T-helper 9 cell (primary cell): ENCODE measurements at places on chromosomes 6 and 20.

- no peak for DNase-seq
These were observed 141.1 kb downstream of the CD164 start for GRCh38 chr6:109241199-109241598.

DNA sequence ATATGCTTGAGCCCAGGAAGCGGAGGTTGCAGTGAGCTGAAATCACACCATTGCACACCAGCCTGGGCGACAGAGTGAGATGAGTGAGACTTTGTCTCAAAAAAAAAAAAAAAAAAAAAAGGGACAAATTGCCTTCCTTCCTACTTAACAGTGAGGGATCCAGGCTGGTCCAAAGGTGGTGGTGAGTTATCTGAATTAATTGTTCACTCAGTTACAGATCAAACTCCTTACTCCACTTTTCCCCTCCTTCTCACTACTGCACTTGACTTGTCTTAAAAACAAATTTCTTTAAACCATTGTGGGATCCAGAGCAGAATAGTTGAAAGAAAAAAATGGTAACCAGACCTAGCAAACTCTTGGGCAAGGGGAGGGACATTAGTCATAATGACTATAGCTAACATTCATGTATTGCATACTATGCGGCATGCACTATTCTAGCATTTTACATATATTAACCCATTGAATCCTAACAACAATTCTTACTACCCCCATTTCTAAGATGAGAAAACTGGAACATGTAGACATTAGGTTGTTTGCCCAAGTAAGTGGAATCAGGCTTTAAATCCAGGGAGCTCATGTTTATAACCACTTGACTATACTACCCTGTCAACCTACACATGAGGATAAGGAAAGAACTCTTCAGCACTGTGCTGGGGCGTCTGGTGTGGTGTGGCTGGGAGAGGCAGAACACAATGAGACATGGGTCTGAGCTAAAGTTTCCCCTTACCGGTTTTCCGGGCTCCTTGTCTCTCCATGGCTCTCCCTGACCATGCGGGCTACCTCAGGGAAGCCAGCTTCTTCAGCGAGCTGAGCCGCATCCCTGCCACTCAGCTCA lies 1.5 kb downstream of the GPANK1 start:
- no peak for DNase-seq

- DNase-seq = no peak
These were observed 24.2 kb upstream of the FRMD1 start for GRCh38 chr6:168103050-168103830.

- no peak for DNase-seq
These were observed 92.9 kb upstream of the SHLD1 start for GRCh38 chr20:5657190-5657875.

GRCh38 chr6:142699391-142699790 lies 245.6 kb downstream of the HIVEP2 start:
- DNase-seq = no peak

DNA sequence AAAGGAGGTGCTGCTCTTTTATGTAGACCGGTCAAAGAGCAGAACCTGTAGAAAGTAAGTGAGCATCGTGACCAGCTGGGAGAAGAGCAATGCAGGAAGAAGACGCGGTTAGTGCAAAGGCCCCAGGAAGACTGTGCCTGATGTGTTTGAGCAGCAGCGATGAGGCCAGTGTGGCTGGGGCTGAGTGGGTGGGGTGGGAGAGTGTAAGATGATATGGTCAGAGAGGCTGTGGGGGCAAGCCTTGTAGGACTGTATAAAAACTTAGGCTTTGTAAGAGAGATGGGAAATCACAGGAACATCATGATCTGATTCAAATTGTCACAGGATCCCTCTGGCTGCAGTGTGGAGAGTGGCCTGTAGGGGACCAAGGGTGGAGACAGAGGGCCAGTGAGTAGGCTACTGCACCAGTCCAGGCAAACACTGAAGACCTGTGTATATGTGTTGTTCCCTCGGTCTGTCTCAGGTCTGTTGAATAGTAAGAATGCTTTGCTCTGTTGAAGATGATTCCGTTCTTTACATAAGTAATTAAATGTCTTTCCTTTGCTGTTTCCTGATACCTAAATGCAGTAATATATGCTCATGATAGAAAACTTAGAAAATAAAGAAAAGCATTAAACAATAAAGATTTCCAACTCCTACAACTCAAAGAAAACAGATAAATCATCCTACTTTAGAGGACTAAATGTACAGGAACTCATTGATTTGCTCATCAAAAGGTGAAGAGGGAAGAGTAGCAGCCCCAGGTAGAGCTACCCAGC lies 23.6 kb upstream of the WFDC2 start:
- peak; percentile 18 for DNase-seq

DNA sequence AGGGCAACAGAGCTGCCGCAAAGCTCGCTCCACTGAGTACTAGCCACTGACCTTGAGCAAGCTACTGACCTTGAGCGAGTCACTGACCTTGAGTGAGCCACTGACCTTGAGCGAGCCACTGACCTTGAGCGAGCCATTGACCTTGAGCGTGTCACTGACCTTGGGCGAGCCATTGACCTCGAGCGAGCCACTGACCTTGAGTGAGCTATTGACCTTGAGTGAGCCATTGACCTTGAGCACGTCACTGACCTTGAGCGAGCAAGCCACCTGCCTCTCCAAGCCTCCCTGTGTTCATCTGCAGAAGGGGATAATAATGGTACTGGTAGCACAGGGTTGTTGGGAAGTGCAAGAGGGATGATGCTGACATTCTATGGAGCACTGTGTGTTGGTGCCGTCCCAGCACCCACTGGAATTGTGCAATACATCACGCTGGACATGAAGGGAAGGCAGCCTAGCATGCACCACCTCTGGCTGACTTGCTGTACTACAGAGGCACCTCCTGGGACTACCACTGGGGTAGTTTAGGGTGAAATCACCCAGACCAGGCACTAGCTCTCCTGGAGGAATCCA lies 60.2 kb downstream of the CTCFL start:
- no peak for DNase-seq

GRCh38 chr6:130577178-130577919 lies 211.5 kb downstream of the TMEM200A start:
- DNase-seq = no peak

- no peak for DNase-seq
These were observed 683.0 kb downstream of the DHX35 start for GRCh38 chr20:39645131-39645530.

- no peak for DNase-seq
These were observed 238.9 kb downstream of the MAFB start for GRCh38 chr20:40449974-40450616.

GRCh38 chr20:58228103-58228483 lies 360 bp downstream of the ANKRD60 start:
- DNase-seq = peak; percentile 12

GRCh38 chr20:19403549-19403948 lies 191.1 kb downstream of the SLC24A3 start:
- no peak for DNase-seq

- DNase-seq = no peak
These were observed 15.2 kb downstream of the FAM210B start for GRCh38 chr20:56373942-56374341.

DNA sequence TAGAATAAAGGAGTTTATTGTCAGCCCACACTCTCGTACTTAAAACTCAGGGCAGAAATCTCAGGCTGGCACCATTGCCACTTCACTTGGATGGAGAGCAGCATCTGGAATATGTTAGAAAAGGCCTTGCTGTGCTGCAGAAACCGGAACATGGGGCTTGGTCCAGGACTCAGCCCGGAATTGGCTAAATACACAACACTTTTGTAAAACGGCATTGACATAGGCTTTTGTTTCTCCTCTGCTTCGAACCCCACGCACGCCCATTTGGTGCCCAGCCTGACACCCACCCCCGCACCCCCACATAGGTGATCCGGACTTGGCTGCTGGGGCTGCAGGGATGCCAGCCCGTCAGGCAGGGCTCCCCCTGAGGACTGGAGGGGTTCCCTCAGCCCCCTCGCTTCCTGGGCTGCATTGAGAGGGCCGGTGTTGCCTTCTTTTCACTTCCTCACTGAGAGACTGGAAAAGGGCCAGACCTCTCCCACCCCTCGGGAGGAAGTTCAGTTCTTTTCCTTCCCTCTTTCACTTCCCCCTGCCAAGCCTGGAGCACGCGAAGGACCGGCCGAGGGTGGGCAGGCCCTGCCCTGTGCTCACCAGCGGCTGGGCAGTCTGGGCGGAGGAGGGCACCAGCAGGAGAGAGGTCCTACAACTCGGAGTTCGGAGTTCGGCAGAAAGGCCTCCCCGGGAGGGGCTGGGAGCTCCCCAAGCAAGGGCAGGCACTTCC lies 17.9 kb upstream of the CST3 start:
- DNase-seq = no peak

DNA sequence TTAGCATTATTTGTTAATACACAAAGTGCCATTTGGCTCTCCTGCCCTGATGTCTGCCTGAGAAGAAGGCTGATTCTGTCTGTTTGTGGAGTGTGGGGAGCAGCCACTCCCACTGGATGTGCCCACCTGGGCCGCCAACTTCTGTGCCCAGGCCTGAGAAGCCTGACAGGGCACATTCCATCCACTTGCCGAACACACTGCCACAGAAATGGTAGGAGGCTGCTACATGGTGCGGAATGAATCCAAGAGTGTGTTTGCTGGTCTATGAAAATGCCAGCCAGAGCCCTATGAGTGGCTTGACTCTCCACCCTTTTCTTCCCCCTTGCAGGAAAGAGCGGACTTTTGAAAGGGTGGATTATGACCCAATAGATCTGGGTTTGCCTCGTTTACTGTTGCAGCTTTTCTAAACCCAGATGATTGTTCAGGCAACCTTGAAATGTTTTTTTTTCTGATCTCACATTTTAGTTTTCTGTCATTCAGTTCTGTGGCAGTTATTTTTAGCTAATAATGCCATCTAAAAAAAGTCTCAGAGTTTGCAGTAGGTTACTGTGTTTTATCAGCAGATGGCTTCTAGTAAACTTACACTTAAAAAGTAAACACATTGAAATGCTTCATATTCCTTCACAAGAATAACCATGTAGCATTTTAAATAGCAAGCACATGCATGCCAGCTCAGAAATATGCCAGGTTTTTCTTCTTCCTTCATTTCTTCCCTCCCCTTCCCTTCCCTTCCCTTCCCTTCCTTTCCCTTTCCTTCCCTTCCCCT lies 196.5 kb downstream of the SLC35F1 start:
- DNase-seq = no peak

DNA sequence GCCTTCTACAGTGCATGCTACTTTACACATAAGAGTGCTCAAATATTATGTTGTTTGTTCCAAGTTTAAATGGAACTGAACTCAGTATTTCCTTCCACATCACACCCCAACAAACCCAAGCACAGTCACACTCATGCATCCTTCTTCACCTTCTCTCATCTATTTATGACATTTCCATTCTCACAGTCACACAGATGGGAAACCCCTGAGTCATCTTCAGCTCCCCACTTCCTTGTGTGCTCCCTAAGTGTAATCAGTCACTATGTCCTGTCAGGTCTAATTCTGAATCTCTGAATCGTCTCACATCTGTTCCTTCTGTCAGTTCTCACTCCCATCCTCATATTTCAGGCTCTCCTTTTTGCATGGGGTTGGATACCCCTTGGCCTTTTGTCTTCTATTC lies 96.0 kb downstream of the RIMS1 start:
- DNase-seq = no peak

DNA sequence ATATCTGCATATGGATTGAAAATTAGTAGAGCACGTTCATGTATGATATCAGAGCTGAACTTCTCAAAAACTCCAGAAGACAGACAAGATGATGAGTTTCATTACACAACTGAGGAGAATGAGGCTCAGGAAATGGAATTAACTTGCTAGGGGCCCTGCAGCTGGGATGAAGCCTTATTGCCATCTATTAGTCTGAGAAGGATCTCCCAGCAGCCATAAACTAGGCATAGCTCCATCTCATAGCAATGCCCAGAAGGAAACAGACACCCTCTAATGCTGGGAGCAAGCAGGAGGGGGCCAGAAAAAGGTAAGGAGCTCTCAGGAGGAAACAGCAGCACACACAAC lies 18.0 kb downstream of the TFEB start:
- DNase-seq = no peak

DNA sequence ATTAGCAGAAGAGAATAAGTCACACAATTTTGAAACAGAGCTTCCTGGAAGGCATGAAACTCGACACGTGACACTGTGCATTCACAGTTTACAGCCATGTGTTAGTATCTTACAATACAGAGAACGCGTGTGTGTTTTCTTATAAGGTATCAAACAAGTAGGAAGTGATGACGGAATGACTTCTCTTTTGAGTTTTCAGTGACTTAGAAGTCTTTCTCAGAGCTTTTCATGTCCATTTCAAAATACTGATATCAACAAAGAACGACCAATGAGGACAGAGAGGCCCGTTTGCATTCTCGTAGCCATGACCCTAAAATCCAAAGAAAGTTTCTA lies 36.6 kb upstream of the DUSP22 start:
- no peak for DNase-seq

DNA sequence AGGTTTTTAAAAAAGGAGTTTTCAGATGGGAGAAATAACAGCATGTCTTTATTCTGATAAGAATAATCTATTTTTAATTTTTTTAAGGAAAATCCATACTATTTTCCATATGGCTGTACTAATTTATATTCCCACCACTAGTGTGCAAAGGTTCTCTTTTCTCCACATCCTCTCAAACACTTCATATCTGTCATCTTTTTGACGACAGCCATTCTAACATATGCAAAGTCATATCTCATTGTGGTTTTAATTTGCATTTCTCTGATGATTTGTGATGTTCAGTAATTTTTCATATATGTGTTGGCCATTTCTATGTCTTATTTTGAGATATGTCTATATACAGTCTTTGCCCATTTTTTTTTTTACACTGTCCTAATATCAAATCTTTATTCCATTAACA lies 280.6 kb upstream of the RUNX2 start:
- no peak for DNase-seq

- DNase-seq = no peak
These were observed 194.4 kb upstream of the TAB2 start for GRCh38 chr6:149122850-149123821.

DNA sequence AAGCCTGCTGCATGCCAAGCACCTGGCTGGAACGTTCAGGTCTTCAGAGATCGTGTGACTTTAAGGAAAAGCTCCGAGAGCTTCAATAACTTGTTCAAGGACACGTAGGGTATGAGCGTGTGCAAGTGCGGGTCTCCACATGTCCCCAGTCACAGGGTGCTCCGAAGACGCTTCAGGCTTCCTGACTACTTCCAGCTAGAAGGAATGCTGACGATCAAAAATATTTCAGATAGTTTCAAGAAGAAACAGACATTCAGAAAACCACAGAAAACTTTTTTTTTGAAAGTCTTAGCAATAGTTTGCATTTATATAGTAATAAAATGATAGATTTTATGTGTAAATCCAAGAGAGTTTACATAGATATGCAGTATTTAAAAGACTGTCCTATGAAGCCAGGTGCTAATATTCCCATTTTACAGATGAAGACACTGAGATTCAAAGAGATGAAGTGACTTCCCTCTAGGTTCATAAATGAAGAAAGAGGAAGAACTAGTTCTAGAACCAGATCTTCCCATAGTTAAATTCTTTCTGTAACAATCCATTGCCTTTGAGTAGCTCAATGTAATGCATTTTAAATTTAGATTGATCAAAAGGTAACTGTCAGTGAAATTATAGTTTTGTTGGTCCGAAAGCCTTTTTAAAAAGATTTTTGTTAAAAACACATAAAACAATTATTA lies 247.6 kb downstream of the MYLK4 start:
- DNase-seq = no peak

GRCh38 chr6:16230953-16231352 lies 7.4 kb upstream of the GMPR start:
- DNase-seq = no peak
